HFFc6 (cell line): ENCODE measurements at places on chromosomes 2 and 18.
A peak's percentile ranks its signal among the peaks of the same experiment; 100 is the strongest.

- peak overlapping the region; percentile 56; the same call in 1 of the 2 replicates for H3K4me3 ChIP-seq
- DNase-seq, result peak; percentile 4
- no peak overlapping the region for H3K27ac ChIP-seq
These were observed 101.4 kb upstream of the RAB6C start for GRCh38 chr2:129877795-129878775.

- no peak overlapping the region for H3K27ac ChIP-seq
- H3K36me3 ChIP-seq, result no peaks in the 10 kb centered on the region
- DNase-seq, result peak; percentile 13
- H3K4me1 ChIP-seq, result peaks cover 41% of the 10 kb centered on the region
- no peaks in the 10 kb centered on the region for H3K27me3 ChIP-seq
- no peak overlapping the region for H3K4me3 ChIP-seq
These were observed 14.7 kb upstream of the MAPRE2 start for GRCh38 chr18:35026407-35027061.

DNA sequence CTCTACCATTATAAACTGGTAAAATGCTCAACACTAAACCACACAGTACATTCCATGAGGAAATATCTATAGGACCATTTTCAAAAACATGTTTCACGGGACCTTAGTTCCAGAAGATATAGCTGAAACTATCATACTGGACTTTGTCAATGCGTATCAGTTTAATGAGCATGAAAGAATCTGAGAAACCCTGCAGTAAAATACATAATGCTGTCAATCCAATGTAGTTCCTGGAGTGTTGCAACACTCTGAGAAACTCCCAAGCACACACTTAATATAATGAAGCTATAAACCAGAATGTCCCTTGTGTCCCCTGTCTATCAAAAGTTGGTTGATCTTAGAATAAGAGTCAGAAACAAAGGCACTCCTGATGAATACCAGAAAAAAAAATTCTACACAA, 16.2 kb downstream of the IWS1 start:
- H3K36me3 ChIP-seq, result peaks cover 21% of the 10 kb centered on the region
- no peak for DNase-seq
- H3K27me3 ChIP-seq, result 0 out of 2 replicates have a peak, but pooled peaks cover 2% of the 10 kb centered on the region
- H3K27ac ChIP-seq, result peak overlapping the region; percentile 29; the same call in 1 of the 2 replicates

GRCh38 chr2:128787616-128788015, 468.9 kb upstream of the HS6ST1 start:
- no peak overlapping the region for H3K27ac ChIP-seq
- no peaks in the 10 kb centered on the region for H3K4me1 ChIP-seq
- DNase-seq, result no peak
- H3K4me3 ChIP-seq, result no peak overlapping the region
- H3K36me3 ChIP-seq, result peaks cover 12% of the 10 kb centered on the region; the same call in 1 of the 2 replicates

DNA sequence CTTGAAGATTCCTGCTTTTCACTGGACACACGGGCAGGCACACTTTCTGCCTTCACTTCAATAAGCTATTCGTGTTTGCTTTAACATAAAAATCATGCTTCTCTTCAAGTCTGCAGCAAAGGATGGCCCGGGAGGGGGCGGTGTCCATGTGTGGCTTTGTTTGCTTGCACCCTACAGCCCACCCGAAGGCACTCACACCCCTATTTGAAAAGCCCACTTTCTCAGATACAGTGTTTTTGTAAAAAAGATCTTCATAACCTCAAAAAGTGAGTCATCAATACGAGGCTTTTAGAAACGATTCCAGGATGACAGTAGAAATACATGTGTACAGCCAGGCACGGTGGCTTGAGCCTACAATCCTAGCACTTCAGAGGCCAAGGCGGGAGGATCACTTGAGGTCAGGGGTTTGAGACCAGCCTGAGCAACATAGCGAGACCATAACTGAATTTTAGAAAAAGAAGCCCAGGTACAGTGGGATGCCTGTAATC, 36.5 kb upstream of the HPCAL1 start:
- H3K4me1 ChIP-seq, result peaks cover 14% of the 10 kb centered on the region
- peaks cover 24% of the 10 kb centered on the region for H3K27me3 ChIP-seq
- no peaks in the 10 kb centered on the region for H3K36me3 ChIP-seq
- no peak overlapping the region for H3K27ac ChIP-seq

GRCh38 chr2:151577116-151577515, 157.2 kb downstream of the NEB start:
- no peaks in the 10 kb centered on the region for H3K4me1 ChIP-seq
- no peak overlapping the region for H3K4me3 ChIP-seq
- no peaks in the 10 kb centered on the region for H3K27me3 ChIP-seq

DNA sequence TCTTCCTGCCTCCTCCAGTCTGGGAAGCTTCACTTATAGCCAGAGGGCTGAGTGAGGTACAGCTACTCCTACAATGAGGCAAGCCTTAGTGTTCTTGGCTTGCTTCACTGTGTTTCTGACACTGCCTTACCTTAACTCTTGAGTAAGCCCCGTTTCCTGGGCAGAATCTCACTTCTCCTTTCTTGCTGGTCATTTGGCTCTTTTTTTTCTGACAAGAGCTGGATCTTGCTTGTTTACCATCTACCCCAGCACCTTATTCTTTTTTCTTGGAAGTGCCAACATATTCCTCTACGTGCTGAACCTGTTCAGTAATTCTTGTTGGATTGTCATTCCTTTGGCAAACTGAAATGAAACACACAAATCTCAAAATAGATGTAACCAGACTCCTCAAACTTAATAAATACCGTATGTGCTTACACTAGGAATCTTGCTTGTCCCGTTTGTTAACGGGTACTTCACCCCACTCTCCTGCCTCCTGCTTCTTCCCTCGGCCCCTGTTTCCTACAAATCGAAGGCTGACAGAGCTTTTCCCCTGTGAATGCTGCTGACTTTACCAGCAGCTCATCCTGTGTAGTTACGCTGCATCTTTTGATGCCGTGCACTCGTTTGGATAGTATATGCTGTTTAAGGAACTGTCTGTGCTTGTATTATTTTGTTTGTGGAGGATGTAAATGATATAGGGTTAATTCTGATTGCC, 132.2 kb downstream of the FMNL2 start:
- H3K27me3 ChIP-seq, result no peaks in the 10 kb centered on the region
- DNase-seq, result no peak
- H3K4me1 ChIP-seq, result peaks cover 50% of the 10 kb centered on the region
- H3K4me3 ChIP-seq, result peak overlapping the region; percentile 35; the same call in 1 of the 2 replicates
- peak overlapping the region; percentile 20; the same call in 1 of the 2 replicates for H3K27ac ChIP-seq

DNA sequence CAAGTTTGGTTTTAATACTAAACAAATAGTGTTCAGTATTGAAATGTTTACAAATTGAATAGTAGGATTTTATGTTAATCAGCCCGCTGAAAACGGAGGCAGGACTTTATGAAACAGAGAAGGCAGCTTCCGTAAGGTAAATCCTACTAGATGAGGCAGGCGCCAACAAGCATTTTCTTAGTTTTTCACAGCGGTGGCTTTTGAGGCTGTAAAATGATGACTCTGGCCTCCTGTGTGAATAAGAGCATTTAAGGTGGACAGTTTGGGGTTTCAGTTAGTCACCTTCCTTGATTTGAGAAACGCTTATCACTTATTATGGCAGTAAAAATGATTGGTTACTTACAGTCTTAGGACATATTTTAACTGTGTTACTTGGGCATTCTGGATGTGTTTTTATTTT, 212.9 kb downstream of the PTGR3 start:
- peaks cover 20% of the 10 kb centered on the region for H3K4me1 ChIP-seq
- no peak overlapping the region for H3K27ac ChIP-seq
- H3K4me3 ChIP-seq, result no peak overlapping the region
- H3K27me3 ChIP-seq, result no peaks in the 10 kb centered on the region; the same call in 1 of the 2 replicates
- no peaks in the 10 kb centered on the region for H3K36me3 ChIP-seq
- no peak for DNase-seq
